RWPE1 (cell line): ENCODE measurements at places on chromosomes 12 and 14.

DNA sequence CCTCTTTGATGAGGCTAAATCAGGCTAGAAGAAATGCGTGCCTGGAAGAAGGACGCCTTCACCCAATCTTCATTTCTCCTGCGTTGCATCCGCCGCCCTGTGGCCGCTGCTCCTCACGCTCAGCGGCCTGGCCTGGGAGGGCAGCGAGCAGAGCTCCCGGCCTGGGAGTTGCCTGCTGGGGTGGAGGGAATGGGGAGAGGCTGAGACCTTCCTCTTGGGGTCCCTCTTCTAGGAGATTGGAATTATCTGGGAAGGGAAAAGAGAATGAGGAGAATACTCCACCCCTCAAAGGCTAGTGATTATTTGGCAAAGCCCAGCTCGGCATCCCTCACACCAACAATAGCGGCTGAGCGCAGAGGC lies 2.4 kb upstream of the HOXC12 start:
- no peak for DNase-seq

DNA sequence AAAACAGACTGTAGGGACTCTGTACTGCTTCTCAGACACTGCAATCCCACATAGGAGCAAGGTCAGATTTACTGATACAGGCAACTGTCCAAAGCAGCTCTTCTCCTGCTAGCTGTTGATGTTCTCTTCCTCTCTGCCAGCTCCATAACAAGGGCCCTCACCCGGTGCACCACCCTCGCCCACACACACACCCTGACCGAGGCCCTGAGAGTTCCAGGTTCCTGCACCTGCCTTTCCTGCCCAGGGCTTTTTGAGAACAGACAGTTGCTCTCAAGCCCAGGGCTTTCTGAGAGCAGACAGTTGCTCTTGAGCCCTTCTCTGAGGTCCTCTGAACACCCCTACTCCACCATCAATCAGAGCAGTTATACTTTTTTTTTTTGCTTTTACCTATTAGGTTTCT lies 233.8 kb upstream of the GARIN6 start:
- no peak for DNase-seq

- no peak for DNase-seq
These were observed 160.4 kb downstream of the CACNA1C start for GRCh38 chr12:2212971-2213869.

- DNase-seq = no peak
These were observed 2.3 kb downstream of the SPATS2 start for GRCh38 chr12:49369411-49370145.

DNA sequence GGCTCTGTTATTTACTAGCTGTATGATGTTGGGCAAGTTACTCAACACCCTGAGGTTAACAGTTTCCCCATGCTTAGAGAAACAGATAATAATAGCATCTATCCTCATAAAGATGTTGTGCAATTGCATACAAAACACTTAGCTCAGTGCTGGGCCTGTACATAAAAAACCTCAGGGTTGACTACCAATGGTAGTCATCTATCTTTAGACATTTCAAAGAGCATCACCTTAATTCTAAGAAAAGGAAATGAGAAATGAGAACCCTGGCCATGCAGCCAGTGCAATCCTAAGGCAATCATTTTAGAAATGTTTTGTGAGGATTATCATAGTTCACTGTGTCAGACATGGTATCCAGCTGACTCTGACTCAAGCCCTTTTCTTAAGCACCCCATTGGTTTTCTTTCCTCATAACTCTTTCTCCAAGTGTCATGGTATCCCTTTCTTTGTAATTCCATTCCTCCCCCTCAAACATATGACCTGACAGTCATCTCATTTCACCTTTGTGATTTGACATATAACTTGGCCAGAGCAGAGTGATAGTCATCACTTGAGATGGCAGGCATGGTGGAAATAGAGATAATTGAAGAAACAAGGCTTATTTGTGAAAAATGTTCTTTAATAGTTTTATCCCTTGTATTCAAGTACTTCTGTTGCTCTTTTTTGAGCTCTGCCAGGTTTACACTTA lies 29.5 kb upstream of the OSBPL8 start:
- DNase-seq = peak; percentile 23

- DNase-seq = peak; percentile 62
These were observed 69.8 kb downstream of the NCOR2 start for GRCh38 chr12:124497658-124498057.
